PC-9 (cell line): ENCODE measurements at places on chromosomes 1 and 21. TPM values are rescaled to one million over a fixed set of nuclear protein-coding genes. Genes with fewer than 3 reads are reported as not detected.

- H3K27me3 ChIP-seq, result no peaks in the 10 kb centered on the region
- H3K4me3 ChIP-seq, result peak overlapping the region; percentile 82
- H3K36me3 ChIP-seq, result no peaks in the 10 kb centered on the region
These were observed 588 bp downstream of the NEXN start for GRCh38 chr1:77888781-77889642.

DNA sequence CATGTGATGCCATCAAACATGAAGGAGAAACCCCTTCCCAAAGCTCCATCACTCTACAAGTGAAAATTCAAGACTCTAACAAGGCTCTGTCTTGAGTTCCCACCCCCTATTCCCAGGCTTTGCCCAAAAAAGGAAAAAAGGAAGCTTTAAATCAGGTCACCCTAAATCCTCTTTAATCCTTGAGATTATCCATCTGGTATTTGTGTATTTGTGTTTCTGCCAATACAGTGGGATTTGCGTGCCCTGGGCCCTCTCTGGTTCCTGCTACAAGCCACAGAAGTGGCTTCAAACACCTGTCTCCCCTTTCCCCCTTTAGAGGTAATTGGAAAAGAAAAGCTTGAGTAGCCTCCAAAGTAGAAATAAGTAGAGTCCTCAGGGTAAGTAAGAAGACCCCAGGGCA lies 120.4 kb downstream of the EDEM3 start:
- no peak overlapping the region for H3K27ac ChIP-seq
- DNase-seq, result no peak
- H3K36me3 ChIP-seq, result no peaks in the 10 kb centered on the region

GRCh38 chr21:33162436-33162951 lies 67.2 kb upstream of the IFNAR2 start:
- H3K27me3 ChIP-seq, result peaks cover 73% of the 10 kb centered on the region
- no peaks in the 10 kb centered on the region for H3K36me3 ChIP-seq
- no peaks in the 10 kb centered on the region for H3K4me1 ChIP-seq
- H3K4me3 ChIP-seq, result no peak overlapping the region
- DNase-seq, result no peak

DNA sequence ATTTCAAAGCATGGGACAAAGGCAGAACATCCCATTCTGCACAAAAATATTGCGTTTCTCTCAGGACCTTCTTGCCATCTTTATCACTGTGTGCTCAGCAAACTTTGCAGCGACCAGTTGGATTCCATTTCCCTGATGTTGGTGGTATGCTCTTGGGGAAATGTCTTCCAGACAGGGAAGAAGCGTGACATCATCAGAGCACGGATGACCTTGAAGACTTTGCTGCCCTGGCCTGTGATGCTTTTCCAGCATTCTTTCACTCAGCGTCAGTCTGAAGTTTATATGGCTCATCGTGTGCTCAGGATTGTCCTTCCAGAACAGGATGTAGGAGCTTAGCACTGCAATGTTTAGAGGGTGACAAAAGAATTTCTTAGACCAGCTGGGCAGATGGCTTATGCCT lies 131.4 kb upstream of the F3 start:
- 0 out of 2 replicates have a peak, but pooled peaks cover 4% of the 10 kb centered on the region for H3K36me3 ChIP-seq
- H3K4me3 ChIP-seq, result no peak overlapping the region
- no peak overlapping the region for H3K27ac ChIP-seq
- H3K27me3 ChIP-seq, result no peaks in the 10 kb centered on the region

CFHR3 gene
- total RNA-seq, result 0.28 TPM in 1 of 2 replicates, not detected in the other

GCLM gene
- 270 and 272 TPM in 2 replicates for total RNA-seq

TBX19 gene
- 1.5 and 2.0 TPM in 2 replicates for total RNA-seq

FLVCR1 gene
- total RNA-seq, result 5.5 and 13.1 TPM in 2 replicates
